ENCODE measurements at places on chromosomes 11 and 22. TPM values are rescaled to one million over a fixed set of nuclear protein-coding genes. Genes with fewer than 3 reads are reported as not detected.

- DNase-seq: peak; percentile 94
These were observed 197.5 kb downstream of the DBX1 start for GRCh38 chr11:19962801-19963175.

DNA sequence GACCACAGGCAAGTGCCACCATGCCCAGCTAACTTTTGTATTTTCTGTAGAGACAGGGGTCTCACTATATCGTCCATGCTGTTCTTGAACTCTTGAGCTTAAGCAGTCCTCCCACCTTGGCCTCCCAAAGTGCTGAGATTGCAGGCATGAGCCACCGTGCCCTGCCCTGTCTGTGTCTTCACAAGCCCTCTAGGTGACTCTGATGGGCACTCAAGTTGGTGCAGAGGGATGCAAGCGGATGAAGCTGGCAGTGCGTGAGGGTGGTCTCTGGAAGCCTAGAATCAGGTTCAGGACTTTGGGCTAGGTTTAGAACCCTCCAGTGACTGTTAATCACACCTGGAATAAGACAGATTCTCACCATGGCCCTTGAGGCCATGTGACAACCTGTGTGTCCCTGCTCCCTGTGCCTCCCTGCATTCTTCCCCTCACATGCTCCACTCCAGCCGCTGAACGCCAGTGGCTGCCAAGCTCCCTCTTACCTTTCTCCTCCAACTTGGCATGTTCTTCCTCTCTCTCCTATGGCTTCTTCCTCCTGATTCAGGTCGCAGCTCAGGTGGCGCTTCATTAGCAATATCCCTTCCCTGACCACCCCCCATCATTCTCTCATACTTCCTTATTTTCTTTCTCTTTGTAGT is 242.3 kb upstream of the TBCEL start:
- DNase-seq: no peak

DNA sequence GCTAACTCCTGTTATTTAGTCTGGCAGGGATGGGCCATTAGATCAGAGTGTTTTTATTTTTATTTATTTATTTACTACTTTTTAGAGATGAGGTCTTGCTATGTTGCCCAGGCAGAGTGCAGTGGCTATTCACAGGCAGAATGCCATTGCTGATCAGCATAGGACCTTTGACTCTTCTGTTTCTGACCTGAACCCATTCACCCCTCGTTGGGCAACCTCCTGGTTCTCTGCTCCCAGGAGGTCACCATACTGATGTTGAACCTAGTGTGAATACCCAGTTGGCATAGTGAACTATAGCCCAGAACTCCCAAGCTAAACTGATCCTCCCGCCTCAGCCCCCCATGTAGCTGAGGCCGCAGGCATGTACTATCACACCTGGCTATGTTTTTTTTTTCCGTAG is 16.5 kb upstream of the CECR2 start:
- no peak for DNase-seq

DNA sequence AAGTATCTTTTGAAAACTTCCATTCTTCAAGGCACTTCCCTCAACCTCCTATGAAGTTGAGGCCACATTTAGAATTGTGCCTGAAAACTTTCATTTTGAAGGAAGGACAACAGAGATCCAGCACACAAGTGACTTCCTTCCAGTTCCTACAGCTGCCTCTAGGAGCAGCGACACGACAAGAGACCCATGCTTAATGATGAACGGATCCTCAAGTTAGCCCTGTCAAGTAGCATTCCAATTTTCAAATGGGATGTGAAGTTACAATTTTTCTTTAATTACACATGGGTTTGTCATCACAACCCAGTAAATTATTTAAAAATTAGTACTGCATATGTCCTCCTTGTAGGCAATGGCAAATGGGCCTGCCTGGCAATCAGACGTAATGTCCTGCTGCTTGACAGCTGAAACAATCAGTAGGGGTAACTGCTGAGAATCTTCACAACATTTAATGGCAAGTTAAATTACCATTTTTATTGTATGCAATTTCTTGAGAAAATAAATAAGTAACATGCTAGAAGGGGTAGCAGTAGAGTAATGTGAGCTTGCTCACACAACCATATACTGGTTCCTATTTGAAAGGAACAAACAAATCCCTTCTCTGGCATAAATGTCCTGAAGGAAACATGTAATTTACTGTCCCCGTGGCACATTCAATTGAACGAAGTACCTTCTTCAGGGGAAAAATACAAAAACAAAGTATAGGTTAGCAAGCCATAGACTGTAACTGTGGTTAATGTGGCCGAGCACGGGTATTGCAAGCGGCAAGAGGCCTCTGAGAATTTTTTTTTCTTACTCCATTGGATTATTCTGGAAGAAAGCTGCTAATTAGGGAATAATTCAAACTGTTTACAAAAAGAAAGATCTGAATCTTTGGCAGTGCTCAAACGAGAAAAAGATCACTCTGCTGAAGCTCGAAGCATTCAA is 288.3 kb downstream of the CADM1 start:
- DNase-seq: no peak

DUSP8 gene
- total RNA-seq: 9.7 TPM

- no peak for DNase-seq
These were observed 513.0 kb downstream of the RAB38 start for GRCh38 chr11:87662287-87662686.

ANO9 gene
- 20.1 TPM for total RNA-seq

GRCh38 chr11:72430741-72431570 is 3.4 kb downstream of the CLPB start:
- DNase-seq: no peak

- no peak for DNase-seq
These were observed 37.4 kb downstream of the LARGE2 start for GRCh38 chr11:45959851-45960250.

GRCh38 chr11:70696076-70696475 is 297.7 kb downstream of the CTTN start:
- DNase-seq: no peak

ASRGL1 gene
- 19.7 TPM for total RNA-seq
